CD4-positive, alpha-beta T cell treated with Interleukin-4 for 4 hours (primary cell): ENCODE measurements at places on chromosomes 6 and 20.
A peak's percentile ranks its signal among the peaks of the same experiment; 100 is the strongest.

DNA sequence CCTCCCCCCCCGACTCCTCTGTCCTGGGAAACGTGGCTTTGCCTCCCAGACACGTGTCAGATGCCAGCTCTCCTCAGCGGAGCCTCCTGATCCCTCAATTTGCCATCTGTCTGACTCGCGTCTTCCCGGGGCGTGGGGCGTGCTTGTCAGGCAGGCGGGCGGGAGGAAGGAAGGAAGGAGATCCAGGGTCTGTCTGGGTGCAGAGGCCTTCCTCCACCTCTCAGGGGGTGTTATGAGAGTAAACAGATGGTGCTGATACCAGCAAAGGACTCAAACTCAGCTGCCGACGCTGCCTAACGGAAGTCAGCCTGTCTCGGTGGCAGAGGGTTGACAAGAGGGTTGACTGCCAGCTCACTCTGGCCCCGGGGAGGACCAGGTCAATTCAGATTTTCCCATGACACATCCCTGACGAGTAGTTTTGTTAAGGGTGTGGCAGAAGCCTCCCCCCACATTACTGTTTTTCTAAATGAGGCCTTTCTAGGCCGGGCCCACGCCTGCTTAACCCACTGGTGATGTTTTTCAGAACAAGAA lies 17.0 kb downstream of the UQCC2 start:
- peak; percentile 71 for DNase-seq

GRCh38 chr6:7544597-7544996 lies 3.1 kb downstream of the DSP start:
- no peak for DNase-seq

DNA sequence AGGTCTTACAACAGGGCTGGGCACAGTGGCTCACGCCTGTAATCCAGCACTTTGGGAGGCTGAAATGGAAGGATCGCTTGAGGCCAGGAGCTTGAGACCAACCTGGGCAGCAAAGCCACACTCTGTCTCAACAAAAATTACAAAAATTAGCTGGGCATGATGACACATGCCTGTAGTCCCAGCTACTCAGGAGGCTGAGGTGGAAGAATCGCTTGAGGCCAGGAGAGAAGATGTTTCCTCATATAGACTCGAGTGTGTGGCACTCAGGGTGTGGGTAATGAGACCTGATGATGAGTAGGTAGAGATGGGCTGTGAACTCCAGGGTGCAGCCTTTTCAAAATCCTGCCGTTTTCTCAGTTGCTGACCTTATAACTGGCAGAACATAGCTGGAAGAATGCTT lies 125.3 kb upstream of the FOXO3 start:
- no peak for DNase-seq

- DNase-seq, result no peak
Measured at GRCh38 chr6:47344022-47344421, 34.3 kb upstream of the TNFRSF21 start.

DNA sequence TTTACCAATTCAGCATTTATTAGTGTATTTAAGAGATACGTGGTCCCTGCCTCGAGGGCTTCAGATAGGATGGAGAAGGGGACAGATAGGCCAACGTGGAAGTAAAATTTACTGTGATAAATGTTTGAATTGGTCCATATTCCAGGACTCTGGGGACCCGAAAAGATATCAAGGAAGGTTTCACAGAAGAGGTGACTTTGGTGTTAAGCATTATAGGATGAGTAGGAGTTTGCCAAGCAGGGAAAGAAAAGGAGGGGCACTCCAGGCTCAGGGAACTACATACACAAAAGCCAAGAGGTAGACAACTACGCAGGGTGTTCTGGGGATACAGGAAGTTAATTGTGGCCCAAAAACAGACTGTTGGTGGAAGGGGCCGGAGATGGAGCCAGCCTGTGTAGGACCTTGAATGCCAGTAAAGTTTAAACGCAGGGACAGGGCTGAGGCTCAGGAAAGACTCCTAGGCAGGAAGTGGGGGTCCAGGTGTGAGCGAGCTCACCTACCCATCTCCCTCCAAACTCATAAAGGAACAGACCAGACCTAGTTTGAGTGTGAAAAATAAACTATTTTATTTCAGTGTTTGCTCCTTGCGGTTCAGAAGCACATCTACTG lies 37.0 kb downstream of the TGM2 start:
- DNase-seq, result no peak

DNA sequence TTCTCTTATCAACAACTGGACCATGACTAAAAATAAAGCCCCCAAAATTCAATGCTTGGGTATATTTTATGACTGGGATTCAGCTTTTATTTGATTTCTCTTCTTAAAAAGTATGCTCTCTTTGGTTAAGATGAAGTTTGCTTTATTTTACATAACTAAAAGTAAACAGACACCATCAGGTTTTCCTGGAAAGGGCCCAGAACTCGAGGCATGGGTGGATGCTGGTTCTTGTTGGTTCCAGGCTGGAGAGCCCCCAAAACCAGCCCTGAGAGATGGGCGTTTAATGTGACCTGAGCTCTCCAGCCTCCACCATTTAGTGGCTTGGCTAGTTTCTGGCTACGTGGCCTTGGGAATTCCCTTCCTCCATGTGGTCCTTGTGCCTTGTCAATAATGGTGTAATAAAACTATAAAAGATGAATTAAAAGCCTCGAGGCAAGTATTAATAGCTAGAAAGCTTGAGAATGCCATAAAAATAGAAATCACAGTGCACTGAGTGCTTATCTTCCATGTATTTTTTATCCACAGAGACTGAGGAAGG lies 34.1 kb downstream of the BANF2 start:
- DNase-seq, result no peak

- DNase-seq, result peak; percentile 72
Measured at GRCh38 chr20:33667676-33668465, 1.1 kb downstream of the ACTL10 start.

- no peak for DNase-seq
Measured at GRCh38 chr6:85677234-85677956, 34.7 kb upstream of the SYNCRIP start.

DNA sequence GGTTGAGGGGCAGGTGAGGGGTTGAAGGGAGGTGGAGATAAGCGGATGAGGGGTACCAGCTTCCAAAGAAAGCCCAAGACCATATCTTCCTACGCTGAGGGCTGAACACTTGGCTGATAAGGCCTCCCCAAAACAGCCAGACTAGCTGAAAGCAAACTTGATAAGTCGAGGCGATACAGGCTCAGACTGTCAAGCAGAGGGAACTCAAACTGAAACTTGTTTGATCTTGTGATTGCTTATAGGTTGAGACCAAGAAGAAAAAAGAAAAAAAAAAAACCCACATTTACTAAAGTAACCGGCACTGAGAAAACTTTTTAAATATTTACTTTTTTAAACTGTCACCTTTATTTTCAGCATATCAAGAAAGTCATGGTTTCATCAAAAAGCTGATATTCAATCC lies 73.6 kb downstream of the TRERF1 start:
- no peak for DNase-seq
